Cardiac muscle cell (in vitro differentiated cells and primary cell): ENCODE measurements at places on chromosomes 16 and 17.
A peak's percentile ranks its signal among the peaks of the same experiment; 100 is the strongest.

GRCh38 chr17:16820161-16820877 lies 130.3 kb downstream of the CCDC144A start:
- no peak overlapping the region for H3K4me3 ChIP-seq
- H3K27me3 ChIP-seq: no peaks in the 10 kb centered on the region
- H3K27ac ChIP-seq: no peak overlapping the region
- no peaks in the 10 kb centered on the region for H3K4me1 ChIP-seq
- H3K36me3 ChIP-seq: no peaks in the 10 kb centered on the region

- no peaks in the 10 kb centered on the region for H3K27me3 ChIP-seq
- no peaks in the 10 kb centered on the region for H3K36me3 ChIP-seq
These were observed 16.0 kb upstream of the PABPN1L start for GRCh38 chr16:88882358-88883030.

DNA sequence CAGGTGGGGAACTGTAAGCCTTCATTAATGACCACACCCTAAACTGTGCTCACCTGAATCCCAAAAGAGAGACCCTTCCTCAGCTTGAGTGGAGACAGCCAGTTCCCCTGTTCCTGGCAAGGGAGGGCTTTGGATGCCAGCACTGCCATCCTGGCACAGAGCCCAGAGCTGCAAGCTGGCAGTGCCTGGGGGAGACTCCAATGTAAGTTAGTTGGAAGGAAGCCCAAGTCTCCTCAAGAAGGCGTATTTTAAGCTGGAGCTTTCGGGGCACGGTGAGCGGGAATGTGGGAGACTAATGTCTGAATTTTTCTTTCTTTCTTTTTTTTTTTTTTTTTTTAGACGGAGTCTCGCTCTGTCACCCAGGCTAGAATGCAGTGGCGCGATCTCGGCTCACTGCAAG lies 4.7 kb downstream of the CDC42EP4 start:
- H3K36me3 ChIP-seq: no peaks in the 10 kb centered on the region
- no peak overlapping the region for H3K27ac ChIP-seq
- no peak for DNase-seq
- no peak overlapping the region for H3K4me3 ChIP-seq
- peaks cover 44% of the 10 kb centered on the region for H3K4me1 ChIP-seq

GRCh38 chr16:75062976-75063346 lies 53.6 kb downstream of the LDHD start:
- DNase-seq: no peak
- H3K4me3 ChIP-seq: no peak overlapping the region
- no peaks in the 10 kb centered on the region for H3K27me3 ChIP-seq
- H3K4me1 ChIP-seq: peaks cover 11% of the 10 kb centered on the region

- peak; percentile 12 for DNase-seq
- no peak overlapping the region for H3K4me3 ChIP-seq
- H3K27me3 ChIP-seq: no peaks in the 10 kb centered on the region
- peaks cover 20% of the 10 kb centered on the region for H3K36me3 ChIP-seq
- H3K4me1 ChIP-seq: no peaks in the 10 kb centered on the region
These were observed 49.0 kb downstream of the RHOT1 start for GRCh38 chr17:32191306-32191705.

DNA sequence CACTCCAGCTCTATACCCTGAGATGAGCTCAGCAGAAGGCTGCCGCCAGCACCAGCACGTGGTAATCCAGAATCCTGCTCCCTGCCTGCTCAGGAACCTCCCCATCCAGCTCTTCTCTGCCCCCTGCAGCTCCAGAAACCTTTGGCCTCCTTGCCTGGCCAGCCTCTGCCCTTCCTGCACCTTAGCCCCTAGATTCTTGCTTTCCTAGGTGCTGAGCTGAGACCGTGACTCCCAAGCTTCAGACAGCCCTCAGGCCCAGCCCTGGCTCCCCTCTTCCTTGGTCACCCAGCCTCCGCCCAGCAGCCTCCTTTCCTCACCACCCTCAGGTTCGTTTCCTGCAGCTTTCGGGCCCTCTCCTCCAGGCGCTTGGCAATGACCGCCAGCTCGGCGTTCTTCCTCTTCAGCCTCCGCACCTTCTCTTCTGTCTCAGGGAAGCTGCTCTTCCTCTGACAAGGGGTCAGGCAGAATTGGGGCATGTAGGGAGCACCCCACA lies 2.6 kb downstream of the TSPOAP1 start:
- H3K4me3 ChIP-seq: no peak overlapping the region
- DNase-seq: no peak
- H3K4me1 ChIP-seq: no peaks in the 10 kb centered on the region
- no peak overlapping the region for H3K27ac ChIP-seq

DNA sequence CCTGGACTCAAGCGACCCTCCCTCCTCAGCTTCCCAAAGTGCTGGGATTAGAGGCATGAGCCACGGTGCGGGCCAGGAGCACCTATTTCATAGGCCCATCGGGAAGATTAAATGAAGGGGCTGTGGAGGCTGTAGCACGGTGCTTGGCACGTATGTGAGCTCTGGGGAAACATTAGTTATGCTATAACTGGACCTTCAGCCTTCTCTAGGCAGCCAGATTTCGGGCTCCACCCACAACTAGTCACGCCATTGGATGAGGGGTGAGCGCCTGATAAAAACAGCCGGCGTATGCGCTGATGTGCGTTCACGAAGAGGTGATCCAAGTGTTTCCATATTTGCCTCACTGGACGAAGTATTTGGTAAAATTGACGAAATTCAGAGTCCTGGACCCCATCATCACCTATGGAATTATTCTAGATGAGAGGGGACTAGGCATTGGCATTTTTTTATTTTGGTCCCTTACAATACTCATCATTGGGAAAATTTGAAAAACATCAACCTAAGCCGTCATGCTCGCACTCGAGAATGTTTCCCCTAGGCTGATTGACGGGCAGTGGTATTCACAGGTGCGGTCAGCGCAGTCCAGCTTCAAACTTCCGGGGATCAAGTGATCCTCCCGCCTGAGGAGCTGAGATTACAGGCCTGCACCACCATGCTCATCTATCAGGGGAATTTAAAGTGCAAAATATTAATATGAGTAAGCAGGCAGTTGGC lies 1.8 kb upstream of the ANKRD11 start:
- H3K27ac ChIP-seq: no peak overlapping the region
- DNase-seq: no peak
- no peaks in the 10 kb centered on the region for H3K27me3 ChIP-seq
- peaks cover 21% of the 10 kb centered on the region for H3K4me1 ChIP-seq
- no peaks in the 10 kb centered on the region for H3K36me3 ChIP-seq
- H3K4me3 ChIP-seq: peak overlapping the region; percentile 67

GRCh38 chr16:1559446-1559975 lies 26.0 kb downstream of the TMEM204 start:
- no peak overlapping the region for H3K27ac ChIP-seq
- H3K27me3 ChIP-seq: no peaks in the 10 kb centered on the region
- peaks cover 29% of the 10 kb centered on the region for H3K36me3 ChIP-seq

DNA sequence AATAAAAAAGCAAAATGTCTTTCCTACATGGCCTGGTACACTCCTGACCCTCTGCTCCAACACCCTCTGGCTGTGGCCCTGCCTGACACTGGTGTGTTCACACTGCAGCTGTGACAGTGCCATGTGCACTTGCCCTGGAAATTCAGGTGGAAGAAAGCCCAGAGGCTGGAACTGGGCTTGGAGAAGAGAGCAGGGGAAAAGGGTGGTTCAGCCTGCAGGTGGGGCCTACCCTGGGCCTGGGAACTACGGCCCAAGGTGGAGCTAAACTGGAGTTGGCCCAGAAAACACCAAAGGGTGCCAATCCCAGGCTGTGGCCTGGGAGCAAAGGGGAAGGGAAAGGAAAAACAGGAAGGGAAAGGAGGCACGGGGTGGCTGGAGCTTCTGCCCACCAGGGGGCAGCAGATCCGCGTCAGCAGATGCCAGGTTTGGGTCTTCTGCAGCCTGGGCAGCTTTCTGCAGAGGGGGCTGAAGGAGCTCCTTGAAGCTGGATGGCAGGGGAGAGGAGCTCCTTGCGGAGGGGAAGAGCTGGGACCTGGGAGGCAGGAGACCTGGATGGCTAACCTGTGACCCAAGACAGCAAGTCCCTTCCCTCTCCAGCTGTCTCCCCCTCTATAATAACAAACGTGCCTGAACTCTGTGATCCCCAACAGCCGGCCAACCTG lies 15.4 kb upstream of the CTCF start:
- H3K4me3 ChIP-seq: no peak overlapping the region
- H3K36me3 ChIP-seq: peaks cover 2% of the 10 kb centered on the region
- no peaks in the 10 kb centered on the region for H3K27me3 ChIP-seq
- H3K27ac ChIP-seq: peak overlapping the region; percentile 26
- no peaks in the 10 kb centered on the region for H3K4me1 ChIP-seq

GRCh38 chr16:83336603-83337002 lies 471.2 kb upstream of the HSBP1 start:
- H3K36me3 ChIP-seq: no peaks in the 10 kb centered on the region
- DNase-seq: no peak
- no peak overlapping the region for H3K4me3 ChIP-seq
- no peaks in the 10 kb centered on the region for H3K27me3 ChIP-seq
- no peaks in the 10 kb centered on the region for H3K4me1 ChIP-seq

- H3K4me1 ChIP-seq: no peaks in the 10 kb centered on the region
- peaks cover 42% of the 10 kb centered on the region for H3K27me3 ChIP-seq
- no peaks in the 10 kb centered on the region for H3K36me3 ChIP-seq
- H3K27ac ChIP-seq: no peak overlapping the region
These were observed 104.0 kb downstream of the MRM1 start for GRCh38 chr17:36705283-36705795.

DNA sequence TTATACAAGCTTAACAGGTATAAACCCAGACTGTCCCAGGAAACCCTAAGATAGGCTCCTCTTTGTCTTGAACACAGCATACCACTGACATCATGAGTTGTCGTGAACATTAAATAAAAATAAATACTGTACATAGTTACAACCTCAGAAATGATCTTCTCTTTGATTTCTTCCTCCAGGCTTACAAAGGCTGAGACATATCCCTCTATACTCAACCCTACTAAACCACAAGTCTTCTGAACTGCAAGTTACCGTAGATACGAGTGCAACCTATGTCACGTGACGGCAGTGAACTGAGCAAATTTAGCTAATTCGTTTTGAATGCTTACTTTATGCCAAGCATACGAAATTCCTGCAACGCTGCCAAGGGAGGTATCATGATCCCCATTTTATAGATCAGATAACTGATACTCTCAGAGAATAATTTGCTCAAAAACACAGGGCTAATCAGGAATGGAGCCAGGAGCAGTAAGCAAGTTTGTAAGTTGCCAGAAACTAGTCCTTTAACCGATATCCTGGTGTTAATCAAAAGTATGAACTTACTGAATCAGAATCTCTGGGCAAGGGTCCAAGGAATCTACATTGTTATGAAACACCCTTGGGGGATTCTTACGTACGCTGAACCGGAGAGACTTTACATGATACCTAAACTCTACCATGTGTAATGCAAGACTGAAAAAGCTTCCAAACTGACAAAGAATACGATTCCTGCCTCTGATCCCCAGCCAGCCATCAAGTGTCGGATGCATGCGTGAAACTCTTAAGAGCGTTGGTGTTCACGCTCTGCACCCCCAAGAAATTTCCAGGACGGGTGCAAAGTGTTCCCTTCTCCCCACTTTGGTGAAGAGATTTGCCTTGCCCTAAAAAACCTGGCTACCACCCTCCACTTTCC lies 106.2 kb downstream of the XYLT1 start:
- H3K36me3 ChIP-seq: no peaks in the 10 kb centered on the region
- H3K27me3 ChIP-seq: no peaks in the 10 kb centered on the region
- no peak overlapping the region for H3K4me3 ChIP-seq
- H3K4me1 ChIP-seq: no peaks in the 10 kb centered on the region
- no peak overlapping the region for H3K27ac ChIP-seq

GRCh38 chr17:69418535-69418934 lies 4.0 kb downstream of the MAP2K6 start:
- peaks cover 27% of the 10 kb centered on the region for H3K4me1 ChIP-seq
- H3K4me3 ChIP-seq: no peak overlapping the region
- DNase-seq: no peak
- no peaks in the 10 kb centered on the region for H3K36me3 ChIP-seq
- no peaks in the 10 kb centered on the region for H3K27me3 ChIP-seq

GRCh38 chr16:24999856-25000461 lies 15.2 kb downstream of the ARHGAP17 start:
- no peaks in the 10 kb centered on the region for H3K27me3 ChIP-seq
- H3K4me3 ChIP-seq: no peak overlapping the region
- no peaks in the 10 kb centered on the region for H3K36me3 ChIP-seq
- no peak for DNase-seq

- H3K27me3 ChIP-seq: no peaks in the 10 kb centered on the region
- no peaks in the 10 kb centered on the region for H3K4me1 ChIP-seq
- H3K36me3 ChIP-seq: no peaks in the 10 kb centered on the region
- H3K4me3 ChIP-seq: no peak overlapping the region
These were observed 58.5 kb downstream of the MYH13 start for GRCh38 chr17:10314329-10314728.

- DNase-seq: peak; percentile 74
- H3K27ac ChIP-seq: no peak within 1 kb of the TSS
- peaks cover 12% of the 10 kb centered on the region for H3K36me3 ChIP-seq
- peaks cover 7% of the 10 kb centered on the region for H3K4me1 ChIP-seq
- H3K4me3 ChIP-seq: peak within 1 kb of the TSS; percentile 1
- no peaks in the 10 kb centered on the region for H3K27me3 ChIP-seq
These were observed at the start of gene MVP for GRCh38 chr16:29820271-29820701. Gene MVP, plus strand, starts transcription at chr16:29820462. Its CDS starts 10,088 bp downstream, at chr16:29830550.

- no peaks in the 10 kb centered on the region for H3K4me1 ChIP-seq
- no peaks in the 10 kb centered on the region for H3K27me3 ChIP-seq
- H3K4me3 ChIP-seq: no peak overlapping the region
These were observed 21.4 kb downstream of the MPRIP start for GRCh38 chr17:17063546-17064122.

DNA sequence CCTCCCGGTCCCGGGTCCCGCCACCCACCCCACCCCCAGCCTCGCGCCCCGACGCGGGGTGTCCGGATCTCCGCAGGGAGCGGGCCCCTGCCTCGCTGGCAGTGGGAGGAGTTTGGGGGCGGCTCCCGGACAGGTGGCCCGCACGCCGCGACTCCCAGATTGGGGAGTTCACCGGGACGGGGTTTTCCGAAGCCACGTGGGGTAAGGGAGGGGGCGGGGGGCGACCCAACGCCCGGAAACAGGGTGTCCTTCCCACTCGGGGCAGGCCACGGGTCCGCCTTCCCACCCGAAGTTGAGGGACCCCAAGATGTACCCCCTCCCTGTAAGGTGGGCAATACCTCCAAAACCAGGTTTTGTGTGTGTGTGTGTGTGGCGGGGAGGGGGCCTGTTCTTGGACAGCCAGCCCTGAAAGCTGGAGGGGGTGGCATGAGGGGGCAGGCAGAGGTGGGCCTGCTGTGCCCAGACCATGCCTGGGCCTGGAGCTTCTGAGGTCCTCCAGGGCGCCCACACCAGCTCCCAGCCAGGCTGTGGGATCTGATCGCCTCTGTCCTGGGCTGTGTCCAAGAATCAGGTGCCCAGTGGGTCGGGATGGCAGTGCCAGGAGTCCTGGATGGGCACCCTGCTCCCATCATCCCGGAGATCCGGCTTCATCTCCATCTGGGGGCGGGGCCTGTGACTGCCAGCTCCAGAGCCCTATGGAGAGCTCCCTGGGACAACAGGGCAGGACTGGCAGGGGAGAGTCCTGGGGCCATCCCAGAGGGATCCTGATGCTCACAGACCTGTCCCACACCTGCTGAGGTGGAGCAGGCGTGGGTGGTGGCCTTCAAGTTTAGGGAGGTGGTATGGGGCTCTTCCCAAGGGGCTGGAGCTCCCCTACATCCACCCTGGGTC lies 767 bp downstream of the SYNGR2 start:
- no peaks in the 10 kb centered on the region for H3K27me3 ChIP-seq
- H3K4me1 ChIP-seq: peaks cover 22% of the 10 kb centered on the region
- DNase-seq: peak; percentile 67
- peak overlapping the region; percentile 82 for H3K27ac ChIP-seq
- H3K36me3 ChIP-seq: peaks cover 6% of the 10 kb centered on the region
